ENCODE measurements at places on chromosomes 7 and 10.

GRCh38 chr10:104744052-104744451 is 103.0 kb downstream of the SORCS3 start:
- no peak for DNase-seq

DNA sequence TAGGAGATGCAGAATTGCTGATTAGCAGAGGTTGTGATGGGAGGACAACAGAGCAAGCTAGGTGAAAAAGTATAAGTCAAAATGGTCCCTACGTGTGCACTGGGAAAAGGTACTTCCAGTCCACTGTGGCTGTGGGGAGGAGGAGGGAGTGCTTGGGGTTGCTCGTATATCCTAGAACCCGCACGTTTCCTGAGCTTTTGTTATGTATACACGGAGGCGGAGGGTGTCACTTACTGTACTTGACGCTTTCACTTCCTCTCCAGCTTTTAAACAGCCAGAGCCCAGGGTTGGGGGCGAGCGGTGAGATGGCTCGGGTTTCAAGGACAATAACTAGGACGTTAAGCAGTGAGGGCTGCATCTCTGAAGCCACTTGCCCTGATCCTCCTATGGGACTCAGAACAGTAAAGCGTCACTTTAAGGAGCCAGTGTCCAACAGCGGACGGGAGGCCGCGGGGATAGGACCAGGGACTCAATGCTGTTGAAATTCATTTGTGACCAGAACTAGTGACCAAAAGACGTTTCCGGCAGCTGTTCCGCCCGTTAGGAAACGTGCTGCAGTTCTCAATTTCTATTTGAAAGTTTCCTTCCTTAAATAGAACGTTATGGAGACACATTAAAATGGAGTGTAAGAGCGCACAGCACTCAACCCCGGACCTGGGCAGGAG is 985 bp upstream of the ETV1 start:
- DNase-seq: no peak

GRCh38 chr7:7565746-7566650 is 686 bp upstream of the MIOS start:
- no peak for DNase-seq

GRCh38 chr7:151518105-151518946 is 1.4 kb downstream of the RHEB start:
- peak; percentile 54 for DNase-seq

- DNase-seq: peak; percentile 5
These were observed at the start of gene ASB13 for GRCh38 chr10:5666008-5666840. Gene ASB13 (minus strand): TSS chr10:5666595. CDS start chr10:5666551, 44 bp downstream.

DNA sequence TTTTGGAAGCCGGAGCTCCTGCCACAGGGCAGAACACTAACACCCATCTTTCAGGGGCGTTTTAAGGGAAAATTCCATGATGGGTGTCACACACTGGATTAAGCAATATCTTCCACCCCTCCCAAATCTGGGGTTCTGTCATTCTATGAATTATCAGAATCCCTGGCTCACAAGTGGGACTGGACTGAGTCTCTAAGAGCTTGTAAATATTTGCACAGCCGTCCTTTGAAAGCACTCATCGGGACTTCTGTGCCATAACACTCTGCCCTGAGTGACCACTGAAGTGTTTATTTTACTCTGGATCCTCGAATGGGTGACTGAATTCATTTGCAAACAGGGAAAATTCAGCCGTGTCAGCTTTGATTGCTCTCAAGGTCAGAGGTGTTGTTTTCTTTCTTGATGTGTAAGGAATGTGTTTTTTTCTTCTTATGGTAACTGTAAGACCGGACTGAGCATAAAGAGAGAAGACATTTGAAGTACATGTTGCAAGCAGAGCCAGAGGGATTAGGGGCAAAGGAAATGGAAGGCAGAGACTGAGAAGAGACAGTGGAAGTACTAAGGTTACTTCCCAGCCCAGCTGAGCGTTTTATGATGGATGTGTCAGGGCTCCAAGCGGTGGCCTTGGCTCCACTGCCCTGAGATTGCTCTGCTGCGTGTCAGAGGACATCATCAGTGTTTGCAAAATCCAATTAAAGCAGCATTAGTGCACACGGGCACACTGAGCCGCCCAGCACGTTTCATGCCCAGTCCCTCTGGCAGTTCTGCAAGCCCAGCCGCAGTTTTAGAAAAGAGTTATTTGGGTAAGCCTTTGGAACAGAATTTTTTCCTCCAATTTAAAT is 17.7 kb upstream of the GTPBP4 start:
- no peak for DNase-seq

DNA sequence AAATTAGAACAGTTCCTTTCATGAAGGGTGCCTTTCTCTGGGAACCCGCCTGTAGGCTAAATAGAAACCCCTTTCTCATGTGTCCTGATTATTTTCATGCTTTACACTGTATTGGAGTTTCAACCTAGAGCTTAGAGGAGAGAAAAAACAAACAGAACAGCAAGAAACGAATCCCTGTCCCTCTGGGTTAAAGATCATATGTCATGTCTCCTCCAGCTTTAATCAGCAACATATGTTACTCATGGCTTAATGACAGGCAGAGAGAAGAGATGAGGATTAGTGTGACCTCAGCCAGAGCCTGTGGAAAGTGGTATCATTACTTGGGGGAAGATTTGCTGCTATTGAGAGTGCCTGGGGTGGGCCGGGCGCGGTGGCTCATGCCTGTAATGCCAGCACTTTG is 32.1 kb downstream of the CRCP start:
- DNase-seq: no peak

Measured in stimulated activated naive CD4-positive, alpha-beta T cell (primary cell).